ENCODE measurements at places on chromosomes 5 and 9.

GRCh38 chr5:135454946-135455345, 2.8 kb upstream of the TIFAB start:
- DNase-seq: no peak

GRCh38 chr5:41754857-41755256, 115.4 kb downstream of the OXCT1 start:
- no peak for DNase-seq

GRCh38 chr5:67206461-67206860, 9.9 kb upstream of the CD180 start:
- no peak for DNase-seq

DNA sequence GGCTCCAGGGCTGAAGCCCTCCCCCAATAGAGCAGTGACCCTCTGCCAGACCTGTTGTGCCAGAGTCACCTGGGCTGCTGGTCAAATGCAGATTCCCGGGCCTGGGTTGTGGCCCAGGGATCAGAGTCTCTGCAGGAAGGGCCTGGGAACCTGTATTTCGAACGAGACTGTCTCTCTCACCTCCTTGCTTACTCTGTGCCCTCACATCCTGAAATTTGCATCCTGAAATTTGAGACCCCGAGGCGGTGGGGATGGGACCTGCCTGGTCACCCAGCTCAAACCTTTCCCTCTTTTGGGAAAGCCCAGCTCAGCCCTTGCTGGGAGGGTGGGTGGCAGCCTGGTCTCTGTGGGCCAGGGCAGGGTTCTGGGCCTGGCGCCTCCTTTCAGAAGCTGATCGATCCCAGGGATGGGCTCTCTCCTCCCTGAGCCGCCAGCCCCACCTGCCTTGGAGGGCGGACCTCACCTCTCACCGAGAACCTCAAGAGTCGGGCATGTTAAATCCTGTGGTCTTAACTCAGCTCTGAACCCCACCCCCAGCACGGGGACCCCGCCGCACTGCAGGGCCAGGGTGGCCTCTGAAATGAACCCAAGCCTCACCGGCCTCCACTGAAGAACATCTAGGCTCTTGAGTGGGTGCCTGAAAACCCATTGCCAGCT, 44.0 kb upstream of the IER5L start:
- DNase-seq: no peak

GRCh38 chr5:6458833-6459232, 10.2 kb downstream of the UBE2QL1 start:
- no peak for DNase-seq

DNA sequence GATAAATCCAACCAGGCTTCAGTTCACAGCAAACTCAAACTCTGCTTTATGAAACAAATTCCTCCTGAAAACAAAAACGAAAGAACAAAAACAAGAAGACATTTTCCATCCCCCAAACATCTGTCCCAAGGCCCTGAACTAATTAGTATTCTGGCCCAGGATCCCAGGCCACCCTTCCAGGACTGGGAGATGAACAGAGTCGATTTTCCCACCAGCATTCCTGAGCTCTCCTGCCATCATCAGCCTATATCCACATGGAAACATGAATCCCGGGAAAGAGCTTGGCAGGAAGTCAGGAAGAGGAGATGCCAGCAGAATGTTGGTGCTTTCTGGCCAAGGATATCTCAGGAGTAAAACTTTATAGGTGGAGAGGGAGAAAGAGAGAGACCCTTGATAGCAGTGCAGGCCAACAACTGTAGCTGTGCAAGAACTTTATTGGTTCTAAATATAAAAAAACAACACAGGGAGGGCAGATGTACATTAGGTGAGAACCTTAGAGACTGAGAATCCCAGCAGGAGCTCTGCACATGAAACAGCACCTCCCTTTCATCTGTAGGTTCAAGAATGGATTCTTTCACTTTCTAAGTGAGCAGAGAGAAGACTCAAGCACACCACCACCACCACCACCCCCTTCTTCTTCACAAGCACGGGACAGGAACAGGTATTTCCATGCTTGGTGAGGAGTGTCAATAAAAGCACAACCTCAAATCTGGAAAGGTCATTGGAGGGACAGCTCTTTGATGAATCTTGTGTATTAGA, 190.7 kb upstream of the TAS2R1 start:
- DNase-seq: no peak

DNA sequence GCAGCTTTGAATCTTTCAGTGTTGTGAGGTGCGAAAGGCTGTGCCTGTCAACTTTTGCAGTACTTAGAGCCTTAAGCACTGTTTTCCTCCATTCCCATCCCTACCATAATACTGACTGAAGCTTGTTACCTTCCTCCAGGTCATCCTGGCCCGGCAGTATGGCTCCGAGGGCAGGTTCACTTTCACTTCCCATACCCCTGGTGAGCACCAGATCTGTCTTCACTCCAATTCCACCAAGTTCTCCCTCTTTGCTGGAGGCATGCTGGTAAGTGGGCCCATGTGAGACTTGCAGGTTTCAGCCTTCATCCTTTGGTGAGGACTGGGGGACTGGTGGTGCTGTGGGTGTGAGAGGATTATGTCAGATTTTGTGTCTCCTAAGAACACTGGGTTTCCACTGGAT, 1.5 kb downstream of the TMED9 start:
- no peak for DNase-seq

DNA sequence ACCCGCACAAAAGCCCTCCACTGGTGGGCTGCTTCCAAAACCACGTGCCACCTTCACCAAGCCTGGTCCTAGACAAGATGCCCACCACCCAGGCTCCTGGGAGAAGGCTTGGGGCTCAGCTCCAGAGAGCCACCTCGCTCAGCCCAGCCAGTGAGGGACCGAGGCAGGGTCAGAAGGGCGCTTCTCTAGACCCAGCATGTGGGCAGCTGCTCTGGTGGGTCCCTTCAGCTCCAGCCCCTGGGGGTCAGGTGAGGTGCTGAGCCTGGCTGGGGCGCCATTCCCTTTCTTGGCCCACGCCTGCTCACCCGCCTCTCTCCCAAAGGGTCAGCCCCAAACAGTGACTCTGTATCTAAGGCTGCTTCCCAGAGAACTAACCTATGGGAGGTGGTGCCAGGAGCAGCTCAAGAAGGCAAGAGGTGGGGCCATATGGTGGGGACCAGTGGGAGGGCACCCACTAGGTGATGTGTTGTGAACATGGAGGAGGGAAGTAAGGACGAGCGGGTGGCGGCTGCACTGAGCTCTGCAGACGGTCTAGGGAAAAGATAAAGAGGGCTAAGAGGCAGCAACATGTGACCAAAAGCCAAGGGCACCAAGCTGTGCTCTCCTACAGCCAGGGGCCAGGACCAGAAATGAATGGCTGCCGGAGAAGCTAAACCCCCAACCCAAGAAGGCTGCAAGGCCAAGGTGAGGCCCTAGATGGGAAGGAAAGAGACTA, 79.3 kb downstream of the CAMSAP1 start:
- no peak for DNase-seq

GRCh38 chr9:96854651-96855273, 448 bp upstream of the ZNF782 start:
- no peak for DNase-seq

- no peak for DNase-seq
These were observed 555.5 kb downstream of the MAT2B start for GRCh38 chr5:164060786-164061355.

- no peak for DNase-seq
These were observed 472.3 kb downstream of the HINT1 start for GRCh38 chr5:130692770-130693169.

GRCh38 chr5:40983781-40984180, 74.5 kb downstream of the C7 start:
- no peak for DNase-seq

- DNase-seq: no peak
These were observed 283.4 kb downstream of the GADD45G start for GRCh38 chr9:89888233-89888632.

- DNase-seq: no peak
These were observed 10.0 kb downstream of the RXRA start for GRCh38 chr9:134336228-134336627.

- DNase-seq: no peak
These were observed 235.9 kb downstream of the AP3B1 start for GRCh38 chr5:78058625-78059024.

DNA sequence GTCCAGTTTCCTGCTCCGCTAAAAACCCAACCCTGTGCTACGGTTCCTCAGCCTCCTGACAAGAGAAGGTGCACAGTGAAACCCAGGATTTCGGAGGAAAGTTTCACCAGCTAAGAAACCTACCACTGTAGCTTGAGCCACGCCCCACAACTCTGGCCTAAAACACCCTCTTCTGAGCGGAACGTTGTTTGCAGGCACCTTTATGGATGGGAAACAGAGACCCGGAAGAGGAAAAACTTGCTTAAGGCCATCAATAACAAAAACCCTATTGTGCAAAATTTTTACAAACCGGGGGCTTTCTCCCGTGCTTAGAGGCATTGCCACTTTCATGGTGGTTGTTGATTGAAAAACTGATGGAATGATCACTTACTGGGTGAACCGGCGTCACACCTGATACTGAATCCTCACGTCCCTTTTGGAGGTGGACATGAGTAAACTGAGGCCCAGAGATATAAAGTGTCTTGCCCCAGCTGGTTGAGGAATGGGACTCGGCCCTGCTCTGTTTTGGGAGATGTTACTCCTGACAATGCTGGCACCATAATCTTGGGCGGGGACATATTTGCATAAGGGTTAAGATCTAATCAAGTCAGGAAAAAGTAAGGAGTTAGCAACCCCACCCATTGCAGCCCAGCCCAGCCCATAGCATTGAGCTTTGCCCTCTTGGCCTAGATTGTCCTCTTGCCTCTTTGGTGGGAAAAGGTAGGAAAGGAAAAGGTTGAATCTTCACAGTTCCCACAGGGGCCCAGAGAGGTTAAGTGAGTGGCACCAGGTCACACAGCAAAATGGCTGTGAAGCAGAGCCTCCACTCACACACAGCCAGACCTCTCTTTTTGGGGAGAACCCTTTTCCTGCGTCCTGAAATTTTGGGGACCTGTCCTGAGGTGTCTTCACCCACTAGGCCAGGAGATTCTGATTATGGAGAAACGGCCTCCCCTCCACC, 23.2 kb upstream of the PTGS1 start:
- DNase-seq: no peak

DNA sequence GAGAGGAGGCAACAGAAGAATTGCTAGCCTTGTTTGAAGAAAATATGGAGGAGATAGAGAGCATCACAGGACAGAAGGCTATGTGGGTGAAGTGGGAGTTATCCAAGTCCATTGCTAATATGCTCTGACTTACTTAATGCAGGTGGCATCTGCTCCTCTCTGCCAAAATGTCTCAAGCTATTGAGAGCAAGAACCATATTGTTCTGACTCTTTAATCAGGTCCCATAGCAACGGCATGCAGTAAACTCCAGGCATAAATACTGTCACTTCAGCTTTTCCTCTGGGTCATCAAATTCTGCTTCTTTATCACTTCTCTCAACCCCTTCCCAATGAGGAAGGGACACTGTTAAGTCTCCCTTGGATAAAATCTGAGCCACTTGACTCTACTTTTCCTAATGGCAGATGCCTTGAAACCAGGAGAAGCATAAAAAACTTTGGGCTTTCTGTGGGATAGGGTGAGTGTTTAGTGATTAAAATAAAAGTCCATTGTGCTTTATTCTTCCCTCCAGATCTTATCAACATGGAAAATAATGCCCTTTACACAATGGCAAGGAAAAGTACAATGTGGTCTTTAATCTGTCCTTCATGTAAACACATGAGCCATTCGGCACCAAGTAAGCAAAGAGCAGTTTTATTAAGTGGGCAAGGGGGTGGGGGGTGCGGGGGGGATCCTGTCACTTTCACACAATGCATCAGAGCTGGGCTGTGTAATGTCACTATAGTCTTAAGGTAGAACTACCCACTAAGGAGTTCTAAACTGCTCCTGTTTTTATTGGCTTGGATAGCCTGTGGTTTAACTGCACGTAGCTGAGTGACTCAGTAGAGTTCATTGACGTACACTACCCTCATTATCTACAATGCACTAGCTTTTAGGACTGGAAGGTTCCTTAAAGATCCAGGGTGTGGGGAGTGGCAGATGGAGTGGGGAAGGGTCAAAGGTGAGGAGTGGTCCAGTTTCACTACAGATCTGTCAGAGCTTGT, 71.0 kb upstream of the TARS1 start:
- no peak for DNase-seq

DNA sequence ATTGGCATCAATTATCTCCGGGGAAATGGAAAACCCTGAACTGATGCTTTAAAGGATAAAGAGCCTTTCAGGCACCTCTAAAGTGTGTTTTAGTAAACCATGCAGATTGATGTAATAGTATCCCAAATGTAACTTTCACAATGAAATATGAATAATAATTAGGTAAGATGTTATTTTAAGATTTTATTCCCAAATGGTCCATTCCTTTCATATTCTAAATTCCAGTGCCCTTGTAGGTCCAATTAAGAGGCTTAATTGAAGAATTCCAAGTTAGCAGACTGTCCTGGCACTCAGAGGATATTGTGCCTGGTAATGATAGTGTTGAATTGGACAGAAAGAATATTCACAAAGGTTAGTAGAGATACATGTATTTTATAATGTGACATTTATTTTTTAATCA, 352.5 kb upstream of the NUDT12 start:
- DNase-seq: no peak

All from CMK (cell line).